ENCODE measurements at places on chromosomes 2 and 18.

- no peak for DNase-seq
Observed at GRCh38 chr2:145352484-145352883, 832.6 kb upstream of the ZEB2 start.

DNA sequence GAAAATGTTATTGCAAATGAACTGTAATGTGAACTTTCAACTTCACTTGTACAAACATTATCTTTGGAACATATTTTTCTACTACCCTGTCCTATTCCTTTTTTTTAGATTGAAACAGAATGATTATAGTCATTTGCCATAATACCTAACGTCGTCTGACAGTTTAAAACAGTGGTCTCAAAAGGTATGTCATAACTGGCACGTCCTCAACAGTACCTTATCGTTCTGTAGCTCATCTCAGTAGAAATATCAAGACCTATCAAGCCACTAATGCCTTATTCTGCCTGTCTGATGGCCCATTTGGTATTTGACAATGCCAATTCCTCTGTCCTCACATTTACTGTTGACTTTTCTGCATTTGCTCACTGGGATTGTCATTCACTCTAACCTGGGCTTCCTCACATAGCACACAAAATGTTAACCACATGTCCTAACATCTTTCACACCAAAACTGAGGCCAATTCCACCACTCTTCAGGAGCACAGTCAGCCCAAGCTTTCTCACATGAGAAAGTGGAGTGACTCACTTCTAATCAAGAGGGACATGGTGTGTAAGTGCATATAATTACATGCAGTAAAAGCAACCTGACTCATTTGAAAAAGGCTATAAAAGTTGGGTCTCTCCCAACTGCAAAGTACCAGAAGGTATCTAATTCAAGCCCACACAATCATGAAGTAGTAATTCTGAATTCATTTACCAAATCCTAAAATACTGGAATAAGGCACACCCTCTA lies 34.8 kb downstream of the DNER start:
- peak; percentile 6 for DNase-seq

DNA sequence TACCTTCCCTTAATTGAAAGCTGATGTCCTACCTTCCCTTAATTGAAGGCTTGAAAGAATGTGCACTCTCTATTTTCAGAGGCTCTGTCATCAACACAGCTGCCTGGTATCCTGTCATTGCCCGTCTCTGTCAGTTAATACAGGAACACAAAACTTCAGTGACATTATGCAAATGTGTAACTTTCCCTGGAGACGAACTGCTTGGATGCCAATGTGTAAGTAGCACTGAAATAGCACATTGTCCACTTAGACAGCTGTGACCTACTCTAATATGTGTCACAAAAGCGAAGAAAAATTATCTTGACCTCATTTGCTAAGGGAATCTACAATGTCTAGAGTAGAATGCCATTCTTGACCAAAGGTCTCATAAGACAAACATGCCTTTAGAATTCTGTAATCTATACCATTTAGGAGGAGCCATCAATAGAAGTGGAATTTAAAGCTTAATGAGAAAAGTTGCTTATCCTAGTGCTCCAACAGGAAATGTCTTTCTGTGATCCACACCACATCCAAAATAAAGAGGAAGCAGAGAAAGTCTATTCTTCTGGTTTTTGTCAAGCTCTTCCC lies 138.1 kb downstream of the BARD1 start:
- peak; percentile 55 for DNase-seq

GRCh38 chr2:34912084-34912483 lies 1313.0 kb upstream of the FAM98A start:
- DNase-seq, result no peak

DNA sequence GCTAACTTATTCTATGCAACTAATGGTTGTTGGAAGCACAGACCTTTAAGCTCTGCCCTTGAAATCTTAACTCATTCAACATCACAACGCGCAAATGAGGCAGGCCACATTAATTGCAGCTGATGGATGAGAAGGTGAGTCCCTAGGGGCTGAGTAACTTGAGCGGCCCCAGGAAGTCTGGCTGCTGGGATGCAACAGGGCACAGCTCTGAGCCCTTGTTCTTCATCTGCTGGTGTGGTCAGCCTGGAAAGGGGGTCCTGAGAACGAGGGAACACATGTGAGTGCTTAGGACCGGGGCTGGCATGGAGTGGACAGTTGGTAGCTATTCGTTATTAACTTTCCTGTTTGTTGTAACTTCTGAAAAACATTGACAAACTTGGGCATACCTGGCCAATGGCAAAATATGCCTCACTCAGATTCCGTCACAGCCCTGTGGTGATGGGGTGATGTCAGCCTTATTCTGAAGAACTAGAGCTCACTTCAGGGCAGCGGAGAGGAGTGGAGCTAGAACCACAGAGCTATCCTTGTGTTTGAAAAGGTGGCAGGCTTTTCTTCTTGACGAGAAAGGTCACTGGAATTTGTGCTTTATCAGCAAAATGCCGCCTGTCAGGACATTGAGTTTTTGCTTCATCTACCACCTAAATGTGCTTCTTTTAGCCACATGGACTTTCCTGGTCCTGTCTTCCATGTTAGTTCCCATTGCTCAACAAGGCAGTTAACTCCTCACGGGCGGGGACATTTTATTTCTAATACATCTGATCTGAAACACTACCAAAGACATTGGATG lies 145.9 kb upstream of the FHL2 start:
- no peak for DNase-seq

DNA sequence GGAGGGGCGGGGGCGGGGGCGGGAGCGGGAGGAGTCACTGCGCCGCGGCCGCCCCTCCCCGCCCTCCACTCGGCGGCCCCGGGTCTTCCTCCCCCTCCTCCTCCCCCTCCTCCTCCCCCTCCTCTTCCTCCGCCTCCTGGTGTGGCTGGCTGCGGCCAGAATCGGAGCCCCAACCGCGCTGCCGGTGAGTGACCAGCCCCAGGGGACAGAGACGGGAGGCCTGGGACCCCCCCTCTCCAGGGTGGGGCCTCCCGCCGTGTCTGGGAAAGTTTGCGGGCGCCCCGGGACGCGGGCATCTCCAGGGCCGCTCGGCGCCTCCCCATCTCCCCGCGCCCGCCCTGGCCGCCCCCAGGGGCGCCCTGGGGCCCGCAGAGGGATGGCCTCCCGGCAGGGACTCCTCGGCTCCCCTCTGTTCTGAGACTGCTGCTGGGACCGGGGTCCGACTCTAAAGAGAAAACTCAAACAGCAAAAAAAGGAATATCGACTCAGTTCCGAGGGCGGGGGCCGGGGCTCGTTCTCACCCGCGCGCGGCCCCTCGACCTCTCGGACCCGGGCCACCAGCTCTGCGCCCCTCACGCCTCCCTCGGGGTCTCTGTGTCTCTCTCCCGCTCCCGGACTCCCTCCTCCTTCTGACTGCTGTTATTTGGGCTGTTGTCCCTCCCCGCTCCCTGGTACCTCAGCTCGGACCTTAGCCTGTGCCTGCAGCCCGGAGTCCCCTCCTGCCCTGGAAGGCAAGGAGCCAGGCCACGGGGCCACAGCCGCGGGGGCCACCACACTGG lies at the start of gene STON1:
Gene STON1, plus strand, starts transcription at position 122 of the 779 bp plus-strand sequence. CDS start 50,480 bp downstream, outside the sequence.
- peak; percentile 38 for DNase-seq

DNA sequence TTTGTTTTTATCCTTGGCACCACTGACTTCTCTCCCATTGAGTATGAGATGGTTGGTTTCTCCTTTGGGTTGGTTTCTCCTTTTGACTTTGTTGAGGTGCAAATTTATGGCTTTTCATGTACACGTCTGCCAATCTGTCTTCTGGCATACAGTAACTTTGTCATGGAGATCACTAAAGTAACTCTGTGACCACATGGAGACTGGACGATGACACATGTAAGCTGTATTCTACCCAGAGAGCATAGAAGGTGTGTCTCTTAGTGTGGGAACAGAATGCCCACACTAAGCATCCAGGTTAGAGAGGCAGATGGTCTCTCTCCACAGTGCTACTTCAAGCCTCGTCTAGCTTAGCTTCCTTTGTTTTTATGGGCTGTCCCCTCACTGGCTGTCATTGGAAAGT lies 897.5 kb downstream of the SUCLG1 start:
- no peak for DNase-seq

DNA sequence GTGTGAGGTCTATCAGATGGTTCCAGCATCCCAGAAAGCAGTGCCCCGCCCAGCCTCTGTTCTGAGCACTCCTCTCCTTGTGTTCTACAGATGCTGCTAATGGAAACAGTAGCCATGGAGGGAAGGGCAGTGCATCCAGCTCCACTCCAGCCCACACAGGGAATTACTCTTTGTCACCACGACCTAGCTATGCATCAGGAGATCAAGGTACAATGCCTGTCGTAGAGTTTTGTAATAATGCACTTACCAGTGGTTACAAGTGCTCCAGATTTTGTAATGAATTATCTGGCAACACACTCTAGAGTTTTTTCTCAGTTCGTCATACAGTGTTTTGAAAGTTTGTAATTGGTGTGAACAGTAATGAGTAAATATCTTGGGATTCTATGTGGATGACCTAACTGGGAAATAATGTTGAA lies 161.1 kb downstream of the ESCO1 start:
- peak; percentile 94 for DNase-seq

DNA sequence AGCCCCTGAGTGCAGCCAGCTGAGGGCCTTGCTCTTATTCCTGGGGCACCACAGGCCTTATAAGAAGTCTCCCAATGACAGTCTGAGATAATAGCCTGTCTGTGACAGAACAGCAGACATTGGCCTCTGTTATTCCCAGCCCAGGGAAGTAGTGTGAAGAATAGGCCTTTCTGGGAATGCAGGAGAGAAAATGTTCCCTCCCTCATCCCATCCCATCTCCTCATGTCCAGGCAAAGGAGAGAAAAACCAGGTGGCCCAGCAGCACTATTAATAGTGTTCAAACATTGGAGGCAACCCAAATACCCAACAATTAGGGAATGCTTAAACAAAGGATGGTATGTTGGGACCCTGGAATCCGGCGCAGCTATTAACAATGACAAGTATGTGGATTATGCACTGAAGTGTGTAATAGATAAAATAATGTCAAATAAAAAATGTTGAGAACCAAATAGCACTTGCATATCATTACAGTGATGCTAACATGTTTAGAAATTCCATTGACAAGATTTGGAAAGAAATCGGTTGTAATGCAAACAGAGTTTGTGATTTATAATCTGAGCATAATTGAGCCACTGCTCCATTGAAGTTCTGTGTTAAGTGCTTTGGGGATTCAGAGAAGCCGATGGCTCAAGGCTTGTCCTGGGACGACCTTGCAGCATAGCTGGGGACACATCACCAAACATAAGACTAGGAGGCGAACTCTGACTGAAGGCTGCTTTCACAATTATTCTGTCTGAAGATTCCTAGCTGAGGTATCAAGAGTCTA lies 69.3 kb downstream of the LBH start:
- DNase-seq, result peak; percentile 45

Data from EL (cell line).